ENCODE measurements at places on chromosomes 2 and 18. TPM values are rescaled to one million over a fixed set of nuclear protein-coding genes. Genes with fewer than 3 reads are reported as not detected.

DNA sequence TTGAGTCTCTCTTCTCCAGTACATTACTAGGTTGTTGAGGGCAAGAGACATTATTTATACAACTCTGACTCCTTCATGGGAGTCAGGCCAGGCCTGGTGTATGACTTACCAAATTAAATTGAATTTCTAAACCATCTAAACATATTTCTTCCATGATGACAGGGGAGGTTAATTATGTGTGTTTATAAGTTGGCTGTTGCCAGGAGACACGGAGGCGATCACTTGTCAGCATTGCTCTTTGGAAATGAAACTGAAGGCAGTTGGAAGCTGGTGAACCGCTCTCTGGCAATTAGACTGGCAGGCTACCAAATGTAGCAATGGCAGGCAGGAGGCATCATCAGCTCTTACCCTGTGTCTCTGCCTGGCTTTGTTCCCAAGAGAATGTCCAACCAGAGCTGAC, 241.4 kb downstream of the KCNS3 start:
- no peaks in the 10 kb centered on the region for H3K27me3 ChIP-seq
- peak; percentile 9 for DNase-seq
- H3K36me3 ChIP-seq, result no peaks in the 10 kb centered on the region
- no peak overlapping the region for H3K4me3 ChIP-seq
- no peaks in the 10 kb centered on the region for H3K4me1 ChIP-seq
- no peak overlapping the region for H3K27ac ChIP-seq

- peaks cover 3% of the 10 kb centered on the region for H3K27me3 ChIP-seq
- peaks cover 3% of the 10 kb centered on the region for H3K4me1 ChIP-seq
Measured at GRCh38 chr2:71800851-71801250, 346.8 kb downstream of the CYP26B1 start.

DNA sequence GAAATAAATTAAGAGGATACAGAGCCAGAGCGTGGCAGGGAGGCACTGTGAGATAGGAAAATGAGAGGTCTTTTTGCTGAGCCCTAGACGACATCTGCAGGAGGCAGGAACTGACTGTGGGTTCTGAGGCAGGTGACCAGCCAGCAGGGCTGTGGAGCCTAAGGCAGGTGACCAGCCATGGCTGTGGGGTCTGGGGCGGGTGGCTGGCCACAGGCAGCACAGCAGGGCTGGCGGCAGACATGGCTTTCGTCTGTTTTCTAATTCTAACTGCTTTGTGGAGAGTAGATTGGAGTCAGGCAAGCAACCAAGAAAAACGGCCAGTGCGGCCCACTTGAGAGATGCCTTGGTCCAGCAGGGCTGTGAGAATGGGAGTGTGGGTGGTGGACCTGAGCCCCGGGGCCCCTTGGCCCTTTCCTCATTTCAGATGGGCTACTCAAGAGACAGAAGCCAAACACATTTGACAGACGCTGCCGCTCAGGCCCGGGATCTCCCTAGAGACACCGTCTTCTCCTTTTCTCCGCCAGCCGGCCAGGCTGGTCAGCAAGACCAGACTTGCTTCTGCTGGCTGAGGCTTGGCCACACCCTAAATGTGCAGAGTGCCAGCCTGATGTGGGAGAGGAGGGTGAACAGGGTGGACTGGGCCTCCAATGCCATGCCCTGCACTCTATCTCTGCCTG, 19.7 kb upstream of the GNAL start:
- no peak for DNase-seq
- H3K27me3 ChIP-seq, result no peaks in the 10 kb centered on the region
- no peak overlapping the region for H3K4me3 ChIP-seq
- no peaks in the 10 kb centered on the region for H3K36me3 ChIP-seq
- no peak overlapping the region for H3K27ac ChIP-seq
- peaks cover 11% of the 10 kb centered on the region for H3K4me1 ChIP-seq

DNA sequence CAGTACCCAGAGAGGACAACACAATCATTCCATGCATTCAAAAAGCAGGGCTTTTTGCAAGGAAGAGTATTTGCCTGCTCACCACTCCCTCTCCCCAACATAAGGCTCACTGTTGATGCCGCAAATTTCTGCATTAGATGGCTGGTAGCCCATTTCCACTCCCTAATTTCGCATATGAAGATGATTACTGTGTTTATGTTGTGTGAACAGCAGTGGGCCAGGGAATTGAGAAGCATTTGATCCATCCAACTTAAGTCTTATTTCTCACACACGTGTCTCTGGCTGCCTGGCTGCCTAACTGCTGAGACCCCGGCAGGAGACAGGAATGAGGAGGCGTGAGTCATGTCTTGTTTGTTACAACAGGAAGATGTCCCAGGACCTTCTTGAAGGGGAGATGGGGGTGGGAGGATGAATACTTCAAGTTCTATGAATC, 294.1 kb downstream of the ALK start:
- no peak overlapping the region for H3K4me3 ChIP-seq
- peaks cover 9% of the 10 kb centered on the region for H3K4me1 ChIP-seq
- H3K27me3 ChIP-seq, result no peaks in the 10 kb centered on the region
- no peak for DNase-seq
- no peak overlapping the region for H3K27ac ChIP-seq
- no peaks in the 10 kb centered on the region for H3K36me3 ChIP-seq

- H3K4me1 ChIP-seq, result no peaks in the 10 kb centered on the region
- no peak overlapping the region for H3K27ac ChIP-seq
- H3K4me3 ChIP-seq, result no peak overlapping the region
Measured at GRCh38 chr2:236643480-236643879, 73.9 kb downstream of the ACKR3 start.

TRIM54 gene
- polyA plus RNA-seq, result 41.6 TPM

TDRD15 gene
- not detected for polyA plus RNA-seq

ZC3H8 gene
- 19.4 TPM for polyA plus RNA-seq

NEURL3 gene
- not detected for polyA plus RNA-seq
